ENCODE measurements at places on chromosomes 5 and 9.

GRCh38 chr5:159444441-159445082, 114.3 kb upstream of the IL12B start:
- DNase-seq = no peak

- no peak for DNase-seq
Measured at GRCh38 chr5:135030956-135031812, 2.8 kb downstream of the PITX1 start.

DNA sequence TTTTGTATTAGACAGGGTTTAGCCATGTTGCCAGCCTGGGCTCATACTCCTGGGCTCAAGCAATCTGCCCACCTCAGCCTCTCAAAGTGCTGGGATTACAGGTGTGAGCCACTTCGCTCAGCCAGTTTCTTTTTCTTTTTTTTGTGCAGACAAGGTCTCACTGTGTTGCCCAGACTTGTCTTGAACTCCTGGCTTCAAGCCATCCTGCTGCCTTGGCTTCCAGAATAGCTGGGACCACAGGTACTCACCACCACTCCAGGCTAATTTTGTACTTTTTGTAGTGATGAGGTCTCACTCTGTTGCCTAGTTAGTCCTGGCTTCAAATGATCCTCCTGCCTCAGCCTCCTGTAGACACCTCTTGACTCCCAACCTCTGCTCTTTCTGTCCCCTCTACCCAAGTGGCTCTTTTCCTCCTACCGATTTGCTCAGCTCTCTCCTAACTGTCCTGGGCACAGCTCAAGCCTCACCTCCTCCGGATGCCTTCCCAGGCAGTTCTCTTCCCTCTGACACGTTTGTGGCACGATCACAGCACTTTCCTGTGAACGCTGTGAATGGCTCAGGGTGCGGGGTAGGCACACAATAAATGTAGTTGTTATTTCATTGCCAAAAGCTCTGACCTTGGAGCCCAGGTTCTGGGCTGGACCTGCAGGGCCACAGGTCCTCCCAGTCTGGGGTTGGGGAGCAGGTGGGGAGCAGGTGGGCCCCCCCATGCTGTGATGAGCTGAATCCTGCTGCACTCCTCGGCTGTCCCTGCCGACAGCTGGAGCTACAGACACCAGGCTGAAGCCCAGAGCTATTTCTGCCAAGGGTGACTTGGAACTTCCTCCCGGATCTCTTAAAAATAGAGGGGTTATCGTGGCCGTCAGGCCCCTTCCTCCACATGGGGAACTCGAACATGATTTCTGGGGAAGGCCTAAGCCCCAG, 23.9 kb downstream of the GFI1B start:
- no peak for DNase-seq

DNA sequence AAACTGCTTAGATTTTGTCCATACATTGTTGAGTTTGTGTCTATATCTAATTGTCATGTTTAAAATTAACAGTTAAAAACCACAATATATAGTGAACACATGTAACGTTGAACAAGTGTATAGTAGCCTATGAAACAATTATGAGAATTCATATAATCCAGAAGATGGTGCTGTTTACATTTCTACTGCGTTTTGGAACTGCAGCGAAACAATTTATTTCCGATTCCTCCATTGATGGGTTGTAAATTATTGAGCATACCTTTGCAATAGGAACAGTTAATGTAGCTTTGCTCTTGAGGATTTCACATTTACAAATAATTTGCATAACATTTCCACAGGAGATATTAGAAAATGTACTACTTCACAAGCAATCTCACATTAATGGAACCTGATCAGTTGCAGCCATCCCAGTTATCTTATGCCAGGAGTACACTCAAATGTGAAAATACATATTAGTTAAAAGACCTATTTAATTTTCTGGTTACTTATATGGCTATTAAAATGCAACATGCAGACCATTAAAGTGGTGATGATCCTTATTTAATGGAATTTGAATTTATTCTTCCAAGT, 411.8 kb downstream of the CDH10 start:
- no peak for DNase-seq

- no peak for DNase-seq
Measured at GRCh38 chr5:136276946-136277345, 84.0 kb upstream of the SMIM32 start.

GRCh38 chr9:3968891-3969290, 331.0 kb downstream of the GLIS3 start:
- DNase-seq = no peak

GRCh38 chr5:59711310-59711709, 182.2 kb downstream of the PDE4D start:
- no peak for DNase-seq

All from activated CD8-positive, alpha-beta memory T cell treated with anti-CD3 and anti-CD28 coated beads for 1 hour (primary cell).